ENCODE measurements at places on chromosomes 5 and 9. TPM values are rescaled to one million over a fixed set of nuclear protein-coding genes. Genes with fewer than 3 reads are reported as not detected.

F12 gene
- total RNA-seq, result 3.2 TPM

ADAMTS13 gene
- total RNA-seq, result 6.1 TPM

CYLC2 gene
- total RNA-seq, result not detected

SPINK13 gene
- total RNA-seq, result not detected

PAIP1 gene
- 135 TPM for total RNA-seq

PROB1 gene
- 1.4 TPM for total RNA-seq

ZNF454 gene
- 7.7 TPM for total RNA-seq

C9orf50 gene
- 0.44 TPM for total RNA-seq

LCN12 gene
- 4.1 TPM for total RNA-seq

IL3 gene
- total RNA-seq, result not detected

PDZD2 gene
- 22.1 TPM for total RNA-seq

ZFP37 gene
- total RNA-seq, result 12.6 TPM
